ENCODE measurements at places on chromosomes 5 and 9. TPM values are rescaled to one million over a fixed set of nuclear protein-coding genes. Genes with fewer than 3 reads are reported as not detected.

DNA sequence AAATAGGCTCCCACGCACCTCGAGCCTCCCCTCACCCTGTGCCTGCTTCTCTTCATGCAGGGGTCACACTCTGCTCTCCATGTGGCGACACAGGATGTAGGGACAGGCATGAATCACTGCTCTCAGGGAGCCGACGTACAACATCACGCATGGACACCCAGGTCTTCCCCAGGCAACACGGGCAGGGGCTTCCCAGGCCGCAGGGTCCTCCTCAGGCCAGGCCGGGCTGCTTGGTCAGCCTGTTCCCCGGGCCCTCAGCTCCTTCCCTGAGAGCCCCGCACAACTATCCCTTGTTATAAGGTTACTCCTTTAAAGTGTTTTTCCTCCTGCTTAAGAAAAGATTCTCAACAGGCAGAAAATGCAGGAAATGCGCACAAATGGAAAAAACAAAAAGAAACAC, 1.1 kb downstream of the SLC6A18 start:
- no peak for DNase-seq

RAD1 gene
- 39.5 TPM for total RNA-seq

PHF24 gene
- total RNA-seq = 0.68 TPM

DNA sequence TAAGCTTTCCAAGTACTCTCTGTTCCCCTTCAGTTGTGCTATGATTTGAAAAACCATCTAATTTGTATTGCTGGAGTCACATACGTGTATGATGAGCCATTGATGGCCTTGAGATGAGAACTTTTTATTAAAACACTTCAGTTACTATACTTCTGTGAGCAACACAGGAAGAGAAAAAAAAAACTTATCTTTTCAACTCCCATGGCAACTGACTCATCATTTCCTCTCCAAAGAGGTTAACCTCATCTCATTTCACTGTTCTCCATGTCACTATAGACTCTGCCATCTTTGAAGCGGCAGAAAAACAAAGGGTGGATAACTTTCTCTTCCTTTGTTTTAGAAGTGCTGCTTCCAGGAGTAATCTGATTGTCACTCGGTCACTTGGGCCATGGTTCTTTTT, 104.3 kb upstream of the PCSK1 start:
- DNase-seq = no peak

GRCh38 chr9:113659740-113660139, 196.2 kb downstream of the RGS3 start:
- no peak for DNase-seq

GRCh38 chr5:119191944-119192343, 121.1 kb downstream of the DMXL1 start:
- DNase-seq = no peak

GRCh38 chr5:73358366-73358765, 90.2 kb downstream of the FOXD1 start:
- DNase-seq = no peak
